ENCODE measurements at places on chromosomes 13 and 19.

- no peak for DNase-seq
Observed at GRCh38 chr13:93687261-93687660, 460.7 kb downstream of the GPC6 start.

- DNase-seq = no peak
Observed at GRCh38 chr19:48989701-48990291, 3.3 kb downstream of the GYS1 start.

DNA sequence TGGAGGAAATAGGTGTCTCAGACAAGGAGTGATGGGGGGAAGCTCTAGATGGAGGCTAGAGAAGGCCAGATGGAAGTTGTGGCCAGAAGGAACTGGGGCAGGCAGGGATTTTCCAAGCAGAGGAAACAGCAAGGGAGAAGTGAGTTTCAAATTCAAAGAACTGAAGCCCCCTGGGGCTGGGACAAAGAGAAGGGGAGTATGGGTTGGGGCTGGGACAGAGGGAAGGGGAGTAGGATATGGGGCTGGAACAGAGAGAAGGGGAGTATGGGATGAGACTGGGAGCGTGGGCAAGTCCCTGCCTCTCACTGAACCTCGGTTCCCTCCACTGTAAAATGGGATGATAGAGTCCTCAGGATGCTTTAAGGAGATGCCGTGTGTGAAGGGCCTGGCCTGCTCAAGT, 1.9 kb upstream of the GTF2F1 start:
- DNase-seq = no peak

DNA sequence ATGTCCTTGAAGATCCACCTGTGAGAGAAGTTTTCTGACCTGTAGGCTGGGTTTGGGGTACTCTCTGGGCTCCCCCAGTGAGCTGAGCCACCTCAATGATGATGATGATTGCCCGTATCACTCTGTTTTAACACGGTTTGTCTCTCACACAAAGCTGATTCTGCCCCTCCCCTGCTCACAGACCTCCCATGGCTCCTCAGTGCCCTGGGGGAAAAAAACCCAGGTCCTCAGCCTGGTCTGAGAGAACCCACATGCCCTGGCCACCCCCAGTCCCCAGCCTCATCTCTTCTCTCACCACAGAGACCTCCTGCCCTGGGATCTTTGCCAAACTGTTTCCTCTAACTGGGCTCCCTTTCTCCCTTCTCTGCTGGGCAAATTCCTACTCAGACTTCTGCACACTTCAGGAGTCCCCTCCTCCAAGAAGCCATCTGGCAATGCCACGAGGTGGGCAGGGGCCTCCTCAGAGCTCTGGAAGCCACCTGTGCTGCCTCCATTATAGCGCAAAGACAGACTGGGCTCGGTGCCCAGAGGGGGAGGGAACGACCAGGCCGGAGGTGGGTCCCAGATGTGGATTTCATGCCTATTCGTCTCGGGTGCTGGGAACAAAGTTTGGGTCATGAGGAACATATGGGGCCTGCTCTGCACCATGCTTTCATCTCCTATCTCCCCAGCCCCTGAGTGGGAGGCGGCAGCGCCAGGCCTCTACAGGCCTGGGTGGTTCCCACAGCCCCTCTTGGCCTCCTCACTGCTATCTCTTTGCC, 8.5 kb upstream of the CA11 start:
- no peak for DNase-seq

- DNase-seq = no peak
Observed at GRCh38 chr19:53519446-53519845, 18.5 kb upstream of the ZNF331 start.

DNA sequence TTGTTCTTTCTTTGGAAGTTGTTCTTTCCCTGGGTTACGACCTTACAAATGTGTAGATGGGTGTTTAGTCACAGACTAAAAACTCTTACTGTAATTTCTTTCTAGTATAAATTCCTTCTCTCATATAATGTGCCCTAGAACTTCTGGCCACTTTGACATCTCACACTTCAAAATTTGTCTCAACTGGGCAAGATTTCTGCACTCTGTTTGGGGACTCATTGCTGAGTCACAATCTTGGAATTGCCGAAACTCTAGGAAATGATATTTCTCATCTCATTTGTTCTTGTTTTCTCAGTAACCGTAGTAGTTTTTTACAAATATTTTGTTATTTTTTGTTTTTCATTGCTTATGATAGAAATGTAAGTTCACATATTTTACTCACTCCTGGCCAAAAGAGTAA, 2523.2 kb upstream of the PCDH20 start:
- DNase-seq = no peak

GRCh38 chr19:51777570-51778462, 16.8 kb downstream of the FPR2 start:
- DNase-seq = peak; percentile 86

GRCh38 chr19:37975071-37975470, 68.1 kb downstream of the SIPA1L3 start:
- no peak for DNase-seq

- no peak for DNase-seq
Observed at GRCh38 chr13:22001336-22001735, 330.5 kb downstream of the FGF9 start.

DNA sequence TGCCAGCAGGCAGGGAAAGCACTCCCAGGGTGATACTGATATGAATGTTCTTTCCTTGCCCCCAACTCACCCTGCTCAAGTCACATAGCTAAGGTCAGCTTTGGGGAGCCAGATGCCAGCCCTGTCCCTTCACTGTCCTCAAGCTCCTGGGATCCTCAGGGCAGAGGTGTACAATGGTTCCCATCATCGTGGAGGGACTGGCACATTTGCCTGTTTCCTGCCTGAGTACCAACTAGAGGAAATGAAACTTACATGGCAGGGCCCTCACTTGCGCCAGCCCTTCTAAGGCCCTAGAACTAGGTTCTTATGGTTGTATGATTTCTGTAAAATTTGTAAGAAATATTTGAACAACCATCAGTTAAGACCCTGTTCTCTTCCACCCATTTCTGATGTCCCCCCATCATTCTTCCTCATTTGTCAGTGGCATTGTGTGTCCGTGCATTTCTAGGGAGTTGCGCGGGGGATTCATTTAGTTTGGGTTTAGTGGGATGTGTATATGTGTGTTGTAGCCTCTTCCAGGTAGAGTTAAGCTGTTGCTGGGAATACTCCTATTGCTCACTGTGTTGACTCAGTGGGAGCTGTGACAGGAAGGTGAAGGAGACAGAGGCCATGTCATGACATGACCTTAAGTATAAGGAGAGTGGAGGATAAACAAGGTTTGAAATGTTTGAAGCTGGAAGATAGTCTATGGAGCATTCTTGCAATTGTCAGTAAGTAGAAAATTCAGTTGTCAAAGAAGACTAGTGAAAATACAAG, 41.3 kb upstream of the RCBTB2 start:
- peak; percentile 70 for DNase-seq

DNA sequence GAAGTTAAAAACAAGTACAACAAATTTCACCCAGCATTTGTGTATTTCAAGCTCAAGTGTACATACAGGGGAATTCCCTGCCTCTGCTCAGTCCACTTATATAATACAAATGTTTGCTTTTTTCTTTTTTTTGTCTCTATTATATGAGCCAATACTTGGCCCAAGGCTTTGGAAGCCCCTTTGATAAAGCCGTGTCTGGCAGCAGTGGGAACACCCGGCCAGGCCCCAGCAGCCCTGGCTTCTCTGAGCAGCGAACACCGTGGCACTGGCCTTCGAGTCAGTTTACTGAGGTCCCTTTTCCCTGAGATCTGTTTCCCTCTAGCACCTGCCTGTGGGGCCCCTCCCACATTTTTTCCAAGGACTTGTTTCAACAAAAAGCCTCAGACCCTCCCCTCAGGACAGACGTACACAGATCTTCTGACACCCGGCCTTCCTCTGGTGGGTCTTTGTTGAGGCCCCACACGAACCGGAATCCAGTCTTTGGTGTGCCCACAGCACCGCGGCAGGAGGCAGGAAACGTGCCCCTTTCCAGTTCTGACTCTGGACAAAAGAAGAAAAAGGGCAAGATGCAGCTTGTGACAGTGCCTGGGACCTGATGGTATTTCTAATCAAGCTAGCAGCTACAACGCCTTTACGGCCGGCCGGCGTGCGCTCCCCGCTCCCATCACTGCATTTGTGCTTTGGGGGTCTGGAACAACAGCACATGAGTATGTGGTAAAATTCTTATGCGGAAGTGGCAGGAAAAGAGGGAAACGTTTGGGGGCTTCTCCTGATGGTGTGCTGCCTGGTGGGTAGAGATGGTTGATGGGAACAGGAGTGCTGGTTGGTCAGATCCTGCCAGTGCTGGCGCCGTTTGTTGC, 13.8 kb downstream of the SIPA1L3 start:
- no peak for DNase-seq

DNA sequence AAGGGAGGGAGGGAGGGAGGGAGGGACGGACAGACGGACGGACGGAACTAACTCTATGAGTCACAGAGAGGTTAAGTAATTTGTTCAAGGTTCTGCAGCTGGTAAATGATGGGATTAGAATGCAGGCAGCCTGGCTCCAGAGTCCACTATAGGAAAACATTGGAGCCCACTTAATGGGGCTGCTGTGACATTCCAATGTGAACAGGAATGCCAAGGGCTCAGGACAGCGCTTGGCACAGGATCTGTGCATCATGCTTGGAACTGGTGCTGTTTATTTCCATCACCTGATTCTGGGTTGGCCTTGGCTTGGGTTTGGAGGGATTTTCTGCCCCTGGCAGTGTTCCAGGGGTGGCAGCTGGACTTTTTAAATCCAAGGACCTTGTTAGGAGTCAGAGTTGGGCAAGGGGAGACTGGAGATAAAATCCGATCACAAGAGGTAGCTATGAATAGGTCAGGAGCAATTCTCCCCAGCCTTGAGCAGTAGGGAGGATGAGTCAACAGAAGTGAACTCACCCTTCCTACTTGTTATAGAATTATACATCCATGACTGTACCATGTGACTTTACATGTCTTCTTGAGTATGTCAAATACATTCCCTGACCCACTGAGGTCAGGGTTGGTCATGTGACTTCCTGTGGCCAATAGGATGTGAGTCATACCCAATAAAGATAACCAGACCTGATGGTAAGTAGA, 7.8 kb upstream of the HIF3A start:
- DNase-seq = peak; percentile 88

DNA sequence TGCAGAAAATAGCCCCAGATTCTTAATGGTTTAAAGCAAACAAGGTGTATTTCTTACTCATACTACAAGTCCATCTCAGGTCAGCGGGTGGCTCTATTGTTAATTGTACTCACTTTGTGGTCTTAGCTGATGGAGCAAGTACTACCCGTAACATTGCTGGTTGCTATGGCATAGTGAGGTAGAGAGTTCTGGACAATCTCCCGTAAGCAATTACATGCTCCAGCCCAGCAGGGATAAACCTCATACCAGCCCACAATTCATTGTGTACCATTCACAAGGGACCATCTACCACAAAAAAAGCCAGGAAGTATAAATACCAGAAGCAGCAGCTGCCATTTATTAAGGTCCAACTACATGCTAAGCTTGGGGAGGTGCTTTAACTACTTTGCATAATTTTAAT, 167.1 kb downstream of the PCDH9 start:
- no peak for DNase-seq

DNA sequence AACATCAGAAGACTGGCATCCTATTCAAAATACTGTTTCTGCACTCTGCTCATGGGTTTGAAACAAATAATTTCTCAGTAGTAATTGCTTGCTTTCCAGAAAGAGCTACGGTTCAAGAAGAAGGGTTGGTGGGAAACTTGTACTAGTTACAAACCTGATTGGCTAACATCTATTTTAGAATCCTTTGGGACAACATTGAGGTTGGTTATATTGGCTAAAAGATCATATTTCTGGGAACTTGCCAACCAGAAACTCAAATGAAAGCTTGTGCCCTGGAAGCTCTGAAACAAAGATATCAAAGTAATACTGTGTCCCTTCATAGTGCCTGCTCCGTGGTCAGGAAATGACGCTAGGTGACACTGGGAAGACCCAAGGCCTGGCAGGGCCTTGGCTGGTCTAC, 141.7 kb downstream of the LACC1 start:
- no peak for DNase-seq

DNA sequence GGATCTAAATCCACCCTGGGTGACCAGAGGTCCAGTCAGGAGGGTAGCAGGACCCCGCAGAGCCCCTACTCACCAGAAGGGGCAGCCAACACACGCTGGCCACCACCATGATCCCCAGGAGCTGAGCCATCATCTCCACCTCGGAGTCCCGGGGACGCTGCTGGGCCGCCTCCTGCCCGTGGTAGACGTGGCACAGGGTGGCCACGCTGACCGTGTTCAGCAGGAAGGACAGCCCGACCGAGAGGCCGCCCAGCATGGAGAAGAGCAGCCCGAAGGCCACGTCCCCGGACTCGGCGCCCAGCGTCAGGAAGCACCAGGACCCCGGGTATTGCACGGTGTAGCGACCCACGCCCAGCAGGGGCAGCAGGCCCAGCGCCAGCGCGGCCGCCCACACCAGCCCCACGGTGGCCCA, 6.9 kb downstream of the TBXA2R start:
- DNase-seq = no peak

GRCh38 chr13:45136741-45137504, 16.6 kb downstream of the GTF2F2 start:
- DNase-seq = no peak

DNA sequence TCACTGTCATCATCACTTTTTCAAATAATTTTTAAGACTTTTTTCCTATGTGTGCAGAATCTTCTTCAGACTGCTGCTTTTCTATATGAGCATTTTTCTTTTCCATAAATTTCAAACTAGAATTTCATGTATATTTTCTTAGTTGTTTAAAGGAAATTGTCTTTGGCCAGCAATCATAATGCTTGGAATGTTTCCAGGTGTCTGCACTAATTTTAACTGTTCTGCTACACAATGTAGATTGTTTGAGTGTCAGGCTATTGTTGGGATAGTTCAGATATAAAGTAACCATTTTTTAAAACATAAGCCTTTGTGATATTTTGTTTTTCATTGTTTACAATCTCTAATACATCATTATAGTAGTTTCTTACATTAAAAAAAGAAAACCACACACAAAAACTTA, 1418.5 kb downstream of the EFNB2 start:
- DNase-seq = no peak

GRCh38 chr19:7986321-7987113, 18.9 kb downstream of the ELAVL1 start:
- no peak for DNase-seq

DNA sequence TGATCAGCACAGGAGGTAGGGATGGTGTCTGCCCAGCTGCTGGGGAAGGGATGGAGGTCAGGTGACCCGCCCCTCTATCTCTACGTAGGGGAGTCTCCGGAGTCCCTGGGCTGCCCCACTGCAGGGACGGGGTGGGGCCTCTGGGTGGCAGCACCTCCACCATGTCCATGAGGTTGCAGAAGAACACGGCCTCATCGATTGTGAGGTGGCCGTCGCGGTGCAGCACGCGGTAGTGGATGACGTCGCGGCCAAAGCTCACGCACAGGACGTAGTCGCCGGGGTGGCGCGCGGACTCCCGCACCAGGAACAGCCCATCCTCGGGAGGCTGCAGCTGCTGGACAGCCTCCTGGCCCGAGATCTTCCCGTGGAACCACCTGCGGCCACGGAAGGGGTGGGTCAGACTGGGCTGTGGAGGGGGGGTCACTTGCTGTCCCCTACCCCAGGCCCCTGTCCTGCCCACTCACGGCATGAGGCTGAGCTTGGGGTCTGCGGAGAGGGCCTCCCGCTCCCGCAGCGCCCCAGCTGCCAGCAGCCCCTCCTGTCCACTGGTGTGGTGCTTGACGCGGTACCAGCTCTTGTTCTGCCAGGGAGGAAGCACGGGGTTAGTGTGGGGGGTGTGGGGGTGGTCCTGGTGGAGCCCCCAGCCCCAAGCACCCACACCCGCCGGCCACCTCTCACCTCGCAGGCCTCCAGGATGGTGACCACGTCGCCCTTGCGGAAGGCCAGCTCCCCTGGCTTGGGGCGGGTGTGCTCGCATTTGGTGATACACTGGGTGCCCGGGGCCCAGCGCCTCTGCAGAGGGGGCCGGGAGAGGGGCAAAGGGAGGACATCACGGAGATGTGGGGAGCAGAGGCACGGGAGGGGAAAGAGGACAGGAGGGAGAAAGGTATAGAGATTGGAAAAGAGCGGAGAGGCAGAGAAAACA, 2.3 kb downstream of the MATK start:
- no peak for DNase-seq
